ENCODE measurements at places on chromosomes 1 and 21. TPM values are rescaled to one million over a fixed set of nuclear protein-coding genes. Genes with fewer than 3 reads are reported as not detected.

DNA sequence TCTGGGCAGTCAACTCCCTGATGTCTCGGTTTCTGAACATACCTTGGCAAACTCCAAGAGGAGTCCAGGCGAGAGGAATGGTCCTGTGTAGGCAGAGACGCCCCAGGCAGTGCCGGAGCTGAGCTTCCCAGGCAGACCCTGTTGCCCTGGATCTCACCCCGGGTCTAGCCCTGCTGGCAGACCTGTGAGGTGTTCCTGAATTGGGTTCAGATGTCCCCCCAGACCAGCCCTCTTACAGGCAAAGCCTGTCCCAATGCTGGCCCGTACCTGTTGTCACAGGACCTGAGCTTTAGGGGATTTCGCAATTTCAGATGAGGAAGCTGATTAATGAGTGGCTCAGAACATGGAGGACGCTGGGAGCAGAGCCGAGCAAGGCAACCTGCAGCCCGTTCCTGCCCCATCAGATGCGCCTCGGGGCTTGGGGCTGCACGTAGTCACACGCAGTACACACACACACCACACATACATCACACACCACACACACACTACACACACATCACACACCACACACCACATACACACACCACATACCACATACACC, 38.5 kb upstream of the PDE9A start:
- no peak for DNase-seq

- no peak for DNase-seq
Measured at GRCh38 chr1:172224871-172225270, 195.6 kb upstream of the C1orf105 start.

- DNase-seq = peak; percentile 53
Measured at GRCh38 chr1:26784023-26784871, 3.5 kb upstream of the PIGV start.

DNA sequence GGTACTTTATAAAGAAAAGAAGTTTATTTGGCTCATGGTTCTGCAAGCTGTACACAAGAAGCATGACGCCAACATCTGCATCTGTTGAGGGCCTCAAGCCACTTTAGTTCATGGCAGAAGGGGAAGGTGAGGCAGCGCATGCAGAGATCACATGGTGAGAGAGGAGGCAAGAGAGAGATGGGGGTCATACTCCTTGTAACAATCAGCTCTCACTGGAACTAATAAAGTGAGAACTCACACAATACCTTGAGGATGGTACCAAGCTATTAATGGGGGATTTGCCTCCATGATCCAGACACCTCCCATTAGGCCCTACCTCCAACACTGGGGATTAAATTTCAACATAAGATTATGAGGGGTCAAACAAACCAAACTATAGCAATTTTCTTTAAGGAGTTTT, 3.3 kb upstream of the RGL1 start:
- no peak for DNase-seq

DNA sequence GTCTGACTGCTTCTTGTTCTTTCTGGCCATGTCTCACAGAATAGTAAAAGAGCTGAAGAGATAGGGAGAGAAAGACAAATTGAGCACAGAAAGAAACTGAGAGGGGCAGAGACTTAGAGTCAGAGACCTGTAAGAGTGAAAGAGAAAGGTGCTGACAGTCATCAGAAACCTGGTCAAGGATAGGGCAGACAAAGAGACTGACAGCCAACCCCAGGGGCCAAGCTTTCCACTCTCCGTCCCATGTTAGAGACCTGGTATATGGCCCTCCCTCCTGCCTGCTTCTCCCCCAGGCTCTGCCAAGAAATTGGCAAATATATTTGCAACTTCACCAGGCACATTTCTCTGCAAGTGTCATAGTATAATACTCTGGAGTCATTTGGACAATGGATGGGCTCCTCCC, 64.6 kb downstream of the RHBG start:
- DNase-seq = no peak

DNA sequence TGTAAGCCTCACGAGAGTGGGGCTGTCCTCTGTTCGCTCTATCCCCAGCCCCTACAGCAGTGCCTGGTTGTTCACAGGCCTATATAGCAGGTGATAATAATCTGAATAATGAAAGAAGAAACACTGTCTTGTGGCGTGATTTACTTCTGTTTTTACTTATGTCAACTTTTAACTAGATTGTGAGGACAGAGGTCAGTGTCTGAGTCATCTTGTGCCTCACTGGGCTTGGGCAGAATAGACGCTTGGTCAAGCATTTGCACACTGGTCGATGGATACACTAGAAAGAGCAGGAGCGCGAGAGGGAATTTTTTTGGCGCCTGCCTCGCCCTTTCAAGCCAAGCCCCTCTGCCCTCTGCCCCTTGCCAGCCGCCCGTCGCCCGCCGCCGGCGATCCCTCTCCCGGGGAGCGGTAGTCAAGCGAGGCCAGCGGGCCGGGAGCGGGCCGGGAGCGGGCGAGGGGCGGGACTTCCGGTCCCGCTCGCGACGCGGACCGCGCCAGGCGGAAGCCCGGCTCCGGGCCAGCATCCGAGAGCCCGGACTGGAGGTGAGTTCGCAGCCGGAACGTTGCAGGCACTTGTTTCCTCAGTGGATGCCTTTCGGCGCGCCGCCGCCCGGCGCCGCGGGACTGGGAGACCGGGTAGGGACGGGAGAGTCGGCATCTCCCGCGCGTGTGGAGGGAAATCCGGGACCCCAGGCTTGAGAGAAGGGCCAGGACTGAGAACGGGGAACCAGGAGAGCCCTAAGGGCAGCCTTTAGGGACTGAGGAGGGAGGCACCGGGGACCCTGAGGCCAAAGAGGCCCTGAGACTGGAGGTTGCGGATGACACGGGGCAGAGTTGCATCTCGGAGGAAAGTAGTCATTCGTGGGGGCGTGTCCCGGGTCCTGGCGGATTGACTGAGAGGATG, at the start of gene DISP1:
DISP1 (plus strand) TSS at position 504 of the 904 bp plus-strand sequence. CDS start 127,785 bp downstream, outside the sequence.
- DNase-seq = peak; percentile 85

DNA sequence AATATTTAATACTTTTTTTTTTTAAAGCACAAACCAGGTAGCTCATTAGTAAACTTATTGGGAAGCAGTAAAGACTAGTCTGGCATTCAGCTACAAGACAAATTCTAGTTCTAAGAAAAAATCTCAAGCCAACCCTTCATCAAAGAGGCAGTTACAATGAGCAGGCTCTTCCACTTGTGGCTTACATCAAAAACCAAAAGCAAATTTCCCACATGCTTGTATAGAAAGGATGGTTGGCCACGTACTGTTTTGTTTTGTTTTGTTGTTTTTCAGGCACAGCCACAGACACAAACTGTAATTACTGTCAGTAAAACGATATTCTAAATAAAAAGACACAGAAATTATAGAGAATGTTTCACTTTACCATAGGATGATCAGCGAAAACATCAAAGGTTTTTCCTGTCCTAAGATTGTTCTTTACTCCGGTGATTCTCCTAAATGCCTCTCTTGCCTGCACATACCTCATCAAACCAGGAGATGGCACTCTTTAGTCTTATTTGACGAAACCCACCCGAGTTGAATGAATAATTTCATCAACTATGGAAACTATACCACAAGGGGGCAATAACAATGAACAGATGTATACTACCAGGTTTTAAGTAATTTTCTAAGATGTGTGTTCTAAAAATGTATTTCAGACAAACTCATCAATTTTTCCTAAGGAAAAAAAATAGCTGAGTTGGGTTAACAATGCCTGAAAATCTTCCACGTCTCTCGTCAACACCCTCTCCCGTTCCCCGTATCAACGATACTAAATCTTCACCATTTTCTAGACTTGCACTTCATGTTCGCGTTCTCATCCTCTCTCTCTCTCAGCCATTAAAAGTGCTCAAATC, 26.9 kb downstream of the RPL5 start:
- no peak for DNase-seq

The KISS1 gene
- total RNA-seq = not detected

The NHLH1 gene
- not detected for total RNA-seq

The FAM151A gene
- total RNA-seq = 0.80 TPM

Data from left ventricle myocardium inferior (tissue), 1 donor.